ENCODE measurements at places on chromosomes 2 and 18. TPM values are rescaled to one million over a fixed set of nuclear protein-coding genes. Genes with fewer than 3 reads are reported as not detected.

DNA sequence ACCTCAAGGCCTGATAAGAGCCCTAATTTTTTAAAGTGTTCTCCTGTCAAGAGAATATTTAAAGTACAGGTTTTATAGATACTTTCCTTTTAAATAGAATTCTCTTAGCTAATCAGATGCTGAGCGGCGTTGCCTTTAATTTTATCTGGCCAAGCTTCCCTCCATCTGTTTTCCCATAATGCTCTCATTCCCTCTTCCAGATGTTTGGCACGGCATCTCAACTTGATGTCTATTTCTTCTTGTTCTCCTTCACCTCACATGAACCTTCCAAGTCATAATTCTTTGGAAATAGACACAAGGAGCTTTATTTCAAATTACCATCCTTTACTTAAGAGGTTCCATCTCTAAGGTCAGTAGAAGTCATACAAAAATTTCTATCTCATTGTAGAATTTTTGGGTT is 76.1 kb upstream of the CPO start:
- peak; percentile 90 for DNase-seq

Gene NT5C1B
- polyA plus RNA-seq = 0.19 TPM

Gene PTPRN
- 0.19 TPM for polyA plus RNA-seq

- peak; percentile 86 for DNase-seq
Measured at GRCh38 chr2:55051026-55051866, 995 bp upstream of the RTN4 start.

Gene FBXO15
- 0.58 TPM for polyA plus RNA-seq

Gene ECEL1
- 0.27 TPM for polyA plus RNA-seq

- no peak for DNase-seq
Measured at GRCh38 chr2:240224676-240225075, 84.2 kb upstream of the OTOS start.

DNA sequence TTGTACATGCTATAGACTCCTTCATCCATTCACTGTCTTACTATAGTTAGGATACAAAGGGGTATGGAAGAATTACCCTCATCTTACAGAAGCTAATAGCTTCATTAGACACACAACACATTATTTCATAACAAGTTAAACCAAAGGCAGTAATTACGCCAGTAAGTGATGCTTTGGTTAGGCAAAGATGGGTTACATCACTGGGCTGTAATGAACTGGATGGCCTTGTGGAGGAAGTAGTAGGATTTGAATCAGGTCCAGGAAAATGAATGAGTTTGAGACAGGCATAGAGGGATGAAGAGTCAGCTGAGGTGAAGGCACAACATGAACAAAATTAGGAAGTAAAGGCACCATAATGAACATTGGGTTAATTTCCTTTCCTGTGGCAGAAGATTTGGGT is 80.1 kb downstream of the SOCS6 start:
- no peak for DNase-seq

- DNase-seq = peak; percentile 79
Measured at GRCh38 chr2:158953926-158954763, 14.3 kb upstream of the TANC1 start.

GRCh38 chr2:110707386-110707965 is 24.9 kb upstream of the ACOXL start:
- DNase-seq = no peak

- DNase-seq = no peak
Measured at GRCh38 chr2:39407516-39408296, 29.4 kb downstream of the MAP4K3 start.

- DNase-seq = no peak
Measured at GRCh38 chr2:181111059-181111458, 130.7 kb downstream of the UBE2E3 start.

DNA sequence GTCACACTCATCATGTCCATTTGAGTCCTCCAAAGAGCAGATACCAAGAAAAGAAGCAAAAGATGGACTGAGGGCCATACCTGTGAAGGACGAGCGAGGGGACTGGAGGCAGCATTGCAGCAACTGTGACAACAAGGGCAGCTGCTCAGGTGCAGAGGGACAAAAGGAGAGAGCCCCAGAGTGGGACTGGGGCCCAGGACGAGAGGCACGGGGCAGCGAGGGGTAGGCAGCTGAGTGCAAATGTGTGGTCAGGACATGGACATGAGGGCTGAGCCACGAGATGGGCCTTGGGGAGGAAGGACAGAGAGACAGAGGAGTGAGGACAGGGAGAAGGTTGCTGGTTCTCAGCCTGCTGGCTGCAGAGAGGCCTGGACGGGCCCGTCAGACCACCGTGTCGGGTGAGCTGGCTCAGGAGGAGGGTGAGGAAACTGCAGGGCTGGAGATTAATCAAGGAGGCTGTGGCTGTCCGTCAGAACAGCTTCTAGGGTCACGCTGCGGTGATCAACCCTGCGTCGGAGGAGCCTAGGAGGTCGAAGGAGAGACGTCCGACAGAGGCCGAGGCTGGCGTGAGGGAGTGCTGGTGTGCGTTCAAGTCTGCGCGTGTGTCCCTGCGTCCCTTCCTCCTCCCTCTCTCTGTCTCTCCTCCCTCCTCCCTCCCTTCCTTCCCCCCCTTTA is 206.8 kb upstream of the HDAC4 start:
- no peak for DNase-seq

- DNase-seq = peak; percentile 56
Measured at GRCh38 chr2:181104512-181105115, 124.2 kb downstream of the UBE2E3 start.

DNA sequence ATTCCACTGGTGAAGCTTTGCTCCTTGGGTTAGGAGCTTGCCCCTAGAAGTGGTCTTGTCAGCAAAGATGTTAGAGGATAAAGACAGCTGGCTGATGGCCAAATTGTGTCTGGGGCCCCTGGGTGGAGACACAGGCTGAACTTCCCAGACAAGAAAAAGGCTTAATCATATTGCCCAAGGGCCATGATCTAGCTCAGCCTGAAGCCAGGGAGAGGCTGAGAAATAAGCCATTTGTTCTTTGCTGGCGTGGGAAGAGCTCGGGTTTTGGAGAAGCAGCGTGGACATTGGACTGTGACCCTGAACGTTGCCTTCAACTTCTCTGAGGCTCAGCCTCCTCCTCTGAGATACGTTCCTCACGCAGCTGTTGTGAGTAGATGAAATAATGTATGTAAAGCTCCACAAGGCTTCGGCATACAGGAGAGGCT is 153.0 kb downstream of the ZFP36L2 start:
- no peak for DNase-seq

- DNase-seq = no peak
Measured at GRCh38 chr18:49175071-49175470, 224.3 kb upstream of the SMAD7 start.

Gene DPP10
- 0.85 TPM for polyA plus RNA-seq

- no peak for DNase-seq
Measured at GRCh38 chr2:205496772-205497171, 185.5 kb upstream of the NRP2 start.

GRCh38 chr2:9286554-9287399 is 80.2 kb downstream of the ASAP2 start:
- no peak for DNase-seq

GRCh38 chr2:52703004-52703403 is 1064.6 kb upstream of the CHAC2 start:
- DNase-seq = no peak

Gene CAD
- 20.4 TPM for polyA plus RNA-seq

Gene PPIL3
- 55.6 TPM for polyA plus RNA-seq

GRCh38 chr2:173963323-173963816 is 1.8 kb downstream of the SP3 start:
- DNase-seq = peak; percentile 81

DNA sequence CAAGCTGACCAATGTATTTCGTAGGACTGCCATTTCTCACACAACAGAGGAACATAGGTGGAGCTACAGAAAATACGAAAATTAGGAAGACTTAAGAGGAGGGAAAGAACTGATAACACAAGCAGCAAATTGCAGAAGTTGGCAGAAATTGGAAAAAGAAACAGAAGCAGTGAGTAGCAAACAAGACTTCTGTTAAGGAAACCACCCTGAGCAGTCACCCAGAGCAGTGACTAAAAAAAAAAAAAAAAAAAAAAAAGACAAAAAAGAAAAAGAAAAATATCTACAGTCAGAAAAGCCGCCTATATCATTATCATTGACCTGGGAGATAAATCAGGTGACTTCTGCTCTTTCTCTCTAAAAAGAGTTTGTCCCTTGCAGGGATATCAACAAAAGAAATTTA is 21.4 kb downstream of the STK17B start:
- no peak for DNase-seq

Gene HK2
- polyA plus RNA-seq = 6.7 TPM

GRCh38 chr2:220493871-220494525 is 866.6 kb downstream of the SLC4A3 start:
- DNase-seq = no peak

- DNase-seq = no peak
Measured at GRCh38 chr2:240238786-240239185, 98.3 kb upstream of the OTOS start.

Gene TEKT4
- polyA plus RNA-seq = not detected

DNA sequence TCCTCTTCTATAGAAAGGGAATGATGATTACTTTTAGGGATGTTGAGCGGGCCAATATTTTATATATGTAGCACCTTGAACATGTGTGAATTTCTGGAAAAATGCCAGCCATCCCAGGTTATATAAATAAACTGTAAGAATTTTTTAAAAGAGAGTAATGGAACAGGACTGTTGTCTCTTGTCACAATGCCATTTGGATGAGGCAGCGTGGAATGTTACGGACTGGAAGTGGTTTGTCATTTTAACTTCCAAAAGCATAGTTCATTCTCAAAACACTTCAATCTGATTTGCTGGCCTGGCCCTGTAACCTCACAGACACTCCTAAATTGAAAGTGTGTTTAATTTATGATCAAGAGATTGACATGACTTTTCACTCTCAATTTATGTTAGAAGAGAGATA is 70.8 kb downstream of the TPGS2 start:
- peak; percentile 56 for DNase-seq

Gene NTSR2
- not detected for polyA plus RNA-seq

GRCh38 chr18:56402872-56403516 is 235.4 kb downstream of the TXNL1 start:
- no peak for DNase-seq

Gene PMAIP1
- not detected for polyA plus RNA-seq

Gene C1D
- polyA plus RNA-seq = 39.8 TPM

GRCh38 chr2:177584030-177584692 is 191.6 kb downstream of the AGPS start:
- DNase-seq = no peak

Gene SKOR2
- polyA plus RNA-seq = not detected

DNA sequence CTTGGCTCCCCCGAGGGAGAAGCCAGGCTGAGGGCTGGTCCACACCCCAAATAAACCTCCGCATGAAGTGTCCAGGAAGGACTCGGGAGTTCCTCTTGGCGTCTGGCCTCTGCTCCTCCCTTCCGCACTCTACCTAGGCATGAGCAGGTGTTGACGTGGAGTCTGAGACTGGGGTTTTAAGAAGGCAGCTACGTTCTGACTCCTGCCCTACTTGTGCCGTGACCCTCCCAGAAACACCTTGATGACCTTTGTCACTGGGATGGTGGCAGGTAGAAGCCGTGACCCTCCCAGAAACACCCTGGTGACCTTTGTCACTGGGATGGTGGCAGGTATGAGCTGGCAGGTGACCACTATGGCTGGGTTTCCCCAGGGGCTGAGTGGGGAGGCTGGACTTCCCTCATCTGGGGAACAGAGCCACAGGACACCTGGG is 54.8 kb downstream of the HS6ST1 start:
- DNase-seq = no peak

Gene HOXD4
- 4.9 TPM for polyA plus RNA-seq

Gene ARHGAP25
- polyA plus RNA-seq = 5.1 TPM

- peak; percentile 81 for DNase-seq
Measured at GRCh38 chr2:70029814-70030409, 57.4 kb upstream of the PCBP1 start.

DNA sequence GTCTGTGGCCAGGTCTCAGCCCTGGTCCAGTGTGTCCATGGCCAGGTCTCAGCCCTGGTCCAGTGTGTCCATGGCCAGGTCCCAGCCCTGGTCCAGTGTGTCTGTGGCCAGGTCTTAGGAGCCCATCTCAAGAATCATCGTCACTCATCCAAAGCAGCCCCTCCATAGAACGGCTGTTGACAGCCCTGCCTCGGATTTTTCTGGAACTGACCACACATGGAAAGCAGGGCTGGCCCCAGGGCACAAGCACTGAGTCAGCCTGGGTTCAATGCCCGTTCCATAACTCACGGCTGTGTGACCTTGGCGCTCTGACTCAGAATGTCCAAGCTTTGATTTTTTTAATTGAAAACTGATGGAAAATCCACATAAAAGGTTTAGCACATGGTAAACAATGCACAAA is 59.9 kb upstream of the SNTG2 start:
- DNase-seq = no peak

- DNase-seq = no peak
Measured at GRCh38 chr18:73461780-73462059, 593.9 kb upstream of the NETO1 start.

DNA sequence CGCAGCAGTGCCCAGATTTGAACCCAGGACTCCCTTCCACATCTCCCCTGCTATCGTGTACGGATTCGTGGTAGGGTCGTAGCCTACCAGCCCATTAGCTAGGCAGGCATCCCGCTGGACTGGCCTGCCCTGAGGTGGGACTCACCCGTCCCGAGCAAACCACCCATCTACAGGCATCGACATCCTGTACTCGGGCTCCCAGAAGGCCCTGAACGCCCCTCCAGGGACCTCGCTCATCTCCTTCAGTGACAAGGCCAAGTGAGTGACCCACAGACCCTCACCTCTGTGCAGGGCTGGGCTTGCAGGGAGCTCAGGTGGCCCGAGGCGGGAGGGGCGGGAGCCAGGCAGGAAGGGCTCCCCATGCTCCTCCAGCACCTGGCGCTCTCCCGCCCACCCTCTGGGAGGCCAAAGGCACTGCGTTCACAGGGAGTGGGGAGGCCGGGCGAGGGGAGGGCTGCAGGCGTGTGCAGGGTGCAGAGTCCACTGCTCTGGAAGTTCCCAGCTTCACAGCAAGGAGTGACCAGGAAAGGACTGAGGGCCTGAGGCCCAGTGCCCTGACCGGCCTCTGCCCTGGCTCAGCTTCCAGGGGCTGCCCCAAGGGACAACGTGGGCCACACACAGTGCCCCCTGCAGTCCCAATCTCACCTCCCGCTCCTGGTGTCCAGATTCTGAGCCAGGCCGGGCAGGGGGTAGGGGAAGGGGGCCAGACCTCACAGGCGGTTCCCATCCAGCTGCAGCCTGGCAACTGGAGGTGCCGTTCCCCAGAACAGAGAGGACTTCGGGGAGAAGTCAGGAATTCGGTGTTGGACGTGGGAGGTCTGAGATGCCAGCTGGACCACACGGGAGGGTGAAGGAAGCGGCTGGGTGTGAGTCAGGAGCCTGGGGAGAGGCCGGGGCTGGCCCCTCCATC is 5.4 kb downstream of the AGXT start:
- no peak for DNase-seq

DNA sequence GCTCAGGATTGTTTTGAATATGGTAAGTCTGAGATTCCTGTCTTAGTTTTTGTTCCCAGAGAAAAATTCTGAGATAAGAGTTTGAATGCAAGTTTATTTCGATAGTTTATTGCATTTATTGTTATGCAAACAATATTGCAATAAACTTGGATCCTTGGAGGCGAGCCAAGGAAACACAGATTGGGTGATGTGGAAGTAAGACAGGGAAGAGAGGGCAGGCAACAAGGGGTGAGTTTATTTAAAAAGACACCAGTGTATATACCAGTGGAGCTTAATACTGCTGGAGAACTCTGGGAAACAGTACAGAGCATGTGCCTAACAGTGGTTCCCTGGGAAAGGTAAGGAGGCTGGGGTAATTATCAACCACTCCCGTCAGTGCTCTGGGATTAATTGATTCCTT is 87.5 kb upstream of the NEDD4L start:
- no peak for DNase-seq

Data from muscle of arm (tissue), 14 donors.